ENCODE measurements at places on chromosomes 7 and 10. TPM values are rescaled to one million over a fixed set of nuclear protein-coding genes. Genes with fewer than 3 reads are reported as not detected.

Gene RAMP3
- total RNA-seq: not detected

Gene SFRP4
- total RNA-seq: not detected

Gene EPHA1
- 12.4 TPM for total RNA-seq

DNA sequence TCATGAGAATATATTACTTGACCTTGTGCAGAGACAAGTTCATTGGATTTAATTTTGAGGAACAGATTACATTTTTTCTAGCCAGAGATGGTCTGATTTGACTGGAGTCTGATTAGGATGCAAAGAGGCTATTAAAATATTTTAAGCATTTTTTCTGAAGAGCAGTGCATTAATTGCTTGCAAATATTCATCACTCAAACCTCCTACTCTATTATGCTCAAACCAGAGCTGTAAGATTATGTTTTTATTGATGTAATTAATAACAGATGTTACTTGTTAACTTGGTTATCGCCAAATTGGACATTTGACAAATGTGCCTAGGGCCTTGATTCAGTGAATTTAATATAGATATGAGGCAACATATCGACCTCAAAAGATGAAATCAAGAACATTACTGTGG is 160.9 kb upstream of the SLC13A1 start:
- no peaks in the 10 kb centered on the region for H3K27me3 ChIP-seq
- H3K27ac ChIP-seq: no peak overlapping the region

DNA sequence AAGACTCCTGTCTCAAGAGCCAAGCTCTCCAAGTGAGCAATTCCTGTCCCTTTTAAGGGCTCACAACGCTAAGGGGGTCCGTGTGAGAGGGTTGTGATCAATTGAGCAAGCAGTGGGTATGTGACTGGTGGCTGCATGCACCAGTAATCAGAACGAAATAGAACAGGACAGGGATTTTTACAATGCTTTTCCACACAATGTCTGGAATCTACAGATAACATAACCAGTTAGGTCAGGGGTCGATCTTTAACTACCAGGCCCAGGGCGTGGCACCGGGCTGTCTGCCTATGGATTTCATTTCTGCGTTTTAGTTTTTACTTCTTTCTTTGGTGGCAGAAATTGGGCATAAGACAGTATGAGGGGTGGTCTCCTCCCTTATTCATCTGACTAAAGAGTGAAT is 54.9 kb upstream of the SP4 start:
- no peak for DNase-seq
- H3K27ac ChIP-seq: no peak overlapping the region
- H3K36me3 ChIP-seq: peaks cover 21% of the 10 kb centered on the region
- no peaks in the 10 kb centered on the region for H3K27me3 ChIP-seq
- no peak overlapping the region for H3K4me3 ChIP-seq

Measured in activated CD8-positive, alpha-beta T cell treated with anti-CD3 and anti-CD28 coated beads, Interleukin-2, amount 10 ng/mL, durations not matched to agents 7 days and 5 days (primary cell).